ENCODE measurements at places on chromosomes 12 and 14. TPM values are rescaled to one million over a fixed set of nuclear protein-coding genes. Genes with fewer than 3 reads are reported as not detected.

GRCh38 chr12:27009881-27010301, 4.3 kb downstream of the TM7SF3 start:
- DNase-seq, result no peak

- no peak for DNase-seq
Measured at GRCh38 chr14:71142375-71143038, 235.2 kb downstream of the PCNX1 start.

GRCh38 chr14:36281309-36281708, 39.1 kb downstream of the MBIP start:
- no peak for DNase-seq

PRPH gene
- not detected for total RNA-seq

- DNase-seq, result no peak
Measured at GRCh38 chr14:22400655-22401259, 188.3 kb downstream of the DAD1 start.

- DNase-seq, result no peak
Measured at GRCh38 chr14:98182393-98183055, 1089.5 kb downstream of the BCL11B start.

GRCh38 chr12:49545815-49546214, 7.0 kb downstream of the KCNH3 start:
- no peak for DNase-seq

- no peak for DNase-seq
Measured at GRCh38 chr12:7905071-7905470, 30.9 kb downstream of the SLC2A3 start.

DNA sequence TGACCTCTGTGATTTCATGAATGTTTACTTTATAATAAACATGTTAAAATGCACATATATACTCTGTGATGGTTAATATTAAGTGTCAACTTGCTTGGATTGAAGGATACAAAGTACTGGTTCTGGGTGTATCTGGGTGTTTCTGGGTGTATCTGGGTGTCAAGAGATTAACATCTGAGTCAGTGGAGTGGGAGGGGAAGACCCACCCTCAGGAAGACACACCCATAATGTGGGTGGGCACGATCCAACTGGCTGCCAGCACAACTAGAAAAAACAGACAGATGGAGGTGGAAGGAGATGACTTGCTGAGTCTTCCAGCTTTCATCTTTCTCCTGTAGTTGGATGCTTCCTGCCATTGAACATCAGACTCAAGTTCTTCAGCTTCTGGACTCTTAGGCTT, 11.9 kb downstream of the NUP37 start:
- no peak for DNase-seq

HOXC13 gene
- total RNA-seq, result not detected

GRCh38 chr14:105486974-105487448, 325 bp downstream of the CRIP1 start:
- DNase-seq, result peak; percentile 45

SOAT2 gene
- total RNA-seq, result not detected

DNA sequence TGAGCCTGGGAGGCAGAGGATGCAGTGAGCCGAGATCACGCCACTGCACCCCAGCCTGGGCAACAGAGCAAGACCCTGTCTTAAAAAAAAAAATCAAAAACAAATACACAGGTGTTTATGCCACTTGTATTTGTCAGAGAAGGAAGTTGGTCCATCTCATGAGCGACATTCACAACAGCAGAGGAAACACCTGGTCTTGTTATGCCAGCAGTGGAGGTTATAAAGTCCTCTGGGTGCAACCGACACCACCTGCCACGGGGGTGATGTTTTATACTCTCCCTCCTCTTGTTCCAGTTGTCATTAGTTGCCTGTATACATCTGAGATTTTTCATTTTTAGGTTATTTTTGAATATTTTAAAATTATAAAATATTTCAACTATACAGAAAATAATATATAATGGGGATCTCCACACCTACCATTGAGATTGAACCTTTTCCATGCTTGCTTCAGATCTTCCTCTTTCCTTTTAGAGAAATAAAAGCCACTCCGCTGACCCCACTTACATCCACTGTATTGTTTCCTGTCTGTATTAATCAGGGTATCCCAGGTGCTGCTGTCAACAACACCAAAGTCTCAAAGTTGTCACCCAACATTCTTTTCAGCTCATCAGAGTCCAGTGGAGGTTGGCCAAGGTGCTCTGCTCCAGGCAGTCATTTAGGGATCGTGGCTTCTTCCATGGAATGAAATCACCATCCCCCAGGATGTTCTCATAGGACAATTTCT, 65.1 kb downstream of the RNFT2 start:
- DNase-seq, result no peak

GRCh38 chr12:119068129-119068856, 87.0 kb downstream of the SRRM4 start:
- DNase-seq, result no peak

DNA sequence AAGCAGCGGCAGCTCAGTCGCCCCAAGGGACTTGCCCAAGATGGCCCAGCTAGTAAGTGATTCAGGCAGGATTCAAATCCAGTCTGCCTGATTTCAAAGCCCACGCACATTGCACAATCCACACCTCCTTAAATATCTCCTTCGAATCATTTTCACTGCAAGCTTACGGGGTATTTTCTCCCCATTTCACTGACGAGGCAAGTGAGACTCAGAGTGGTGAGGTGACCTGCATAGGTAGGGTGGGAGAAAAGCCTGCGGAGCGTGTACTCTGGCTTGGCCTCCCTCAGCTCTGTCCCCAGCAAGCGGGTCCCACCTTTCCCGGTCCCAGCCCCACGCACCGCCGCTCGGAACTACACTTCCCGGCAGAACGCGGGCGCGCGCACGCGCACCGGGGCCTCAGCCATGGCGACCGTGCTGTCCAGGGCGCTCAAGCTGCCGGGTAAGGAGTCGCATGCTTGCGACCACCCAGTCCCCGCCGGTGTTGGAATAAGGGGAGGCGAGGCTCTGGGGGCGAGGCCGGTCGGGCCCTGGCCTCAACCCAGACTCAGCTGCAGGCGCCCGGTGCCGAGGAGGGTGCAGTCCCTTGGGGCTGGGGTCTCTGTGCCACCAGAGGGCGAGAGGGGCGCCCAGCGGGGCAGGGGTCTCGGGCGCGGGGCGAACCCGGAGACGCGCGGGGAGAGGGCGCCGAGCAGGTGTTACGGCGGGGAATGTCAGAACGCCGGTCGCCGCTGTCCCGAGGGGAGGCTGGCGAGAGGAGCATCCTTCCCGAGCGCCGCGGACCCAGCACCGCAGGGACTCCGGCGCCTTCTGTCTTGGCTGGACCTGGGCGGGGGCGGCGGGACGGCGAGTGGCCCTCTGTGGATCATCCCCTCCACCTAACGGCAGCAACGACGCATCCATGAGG, at the start of gene FAM234B:
Gene FAM234B, plus strand, starts transcription at position 380 of the 904 bp plus-strand sequence. Its CDS starts 23 bp downstream, at position 403.
- peak; percentile 91 for DNase-seq

KRT81 gene
- not detected for total RNA-seq

DNA sequence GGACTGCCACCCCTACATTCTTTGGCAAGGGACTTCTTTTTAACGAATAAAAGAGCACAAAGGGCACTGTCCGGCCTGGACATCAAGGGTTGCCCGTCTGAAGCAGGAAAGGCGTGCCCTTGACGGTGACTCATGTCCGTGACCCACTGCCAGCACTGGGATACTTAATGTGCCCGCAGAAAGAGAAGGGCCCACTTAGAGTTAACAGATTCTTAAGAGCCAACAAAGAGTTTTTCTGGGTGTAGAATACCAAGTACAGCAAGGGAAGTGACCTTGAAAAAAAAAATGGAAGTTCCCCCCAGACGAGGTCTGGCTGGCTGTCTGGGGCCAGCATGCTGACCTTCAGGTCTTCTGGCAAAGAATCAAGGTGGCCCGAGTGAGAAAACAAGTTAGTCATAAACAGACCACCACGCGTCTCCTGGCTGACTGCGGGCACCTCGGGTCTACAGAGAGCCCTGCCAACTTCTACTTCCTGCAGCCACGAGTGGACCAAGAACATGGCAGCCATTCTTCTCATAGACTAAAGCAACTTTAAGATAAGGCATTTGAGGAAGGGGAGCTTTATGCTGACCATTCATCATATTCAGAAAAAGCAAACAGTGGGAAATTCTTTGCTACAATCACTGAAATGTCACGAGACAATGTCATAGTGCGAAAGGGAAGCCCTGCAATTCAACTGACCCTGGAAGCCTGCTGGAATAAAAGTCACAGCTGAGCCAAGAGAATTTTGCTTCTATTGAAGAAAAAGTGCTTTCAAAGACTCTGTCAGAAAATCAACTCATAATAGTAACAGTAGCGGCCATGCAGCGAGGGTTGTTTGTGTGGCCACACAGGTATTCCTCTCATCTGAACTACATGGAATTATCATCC, 10.5 kb upstream of the SELPLG start:
- DNase-seq, result no peak

CAPZA3 gene
- not detected for total RNA-seq

DNA sequence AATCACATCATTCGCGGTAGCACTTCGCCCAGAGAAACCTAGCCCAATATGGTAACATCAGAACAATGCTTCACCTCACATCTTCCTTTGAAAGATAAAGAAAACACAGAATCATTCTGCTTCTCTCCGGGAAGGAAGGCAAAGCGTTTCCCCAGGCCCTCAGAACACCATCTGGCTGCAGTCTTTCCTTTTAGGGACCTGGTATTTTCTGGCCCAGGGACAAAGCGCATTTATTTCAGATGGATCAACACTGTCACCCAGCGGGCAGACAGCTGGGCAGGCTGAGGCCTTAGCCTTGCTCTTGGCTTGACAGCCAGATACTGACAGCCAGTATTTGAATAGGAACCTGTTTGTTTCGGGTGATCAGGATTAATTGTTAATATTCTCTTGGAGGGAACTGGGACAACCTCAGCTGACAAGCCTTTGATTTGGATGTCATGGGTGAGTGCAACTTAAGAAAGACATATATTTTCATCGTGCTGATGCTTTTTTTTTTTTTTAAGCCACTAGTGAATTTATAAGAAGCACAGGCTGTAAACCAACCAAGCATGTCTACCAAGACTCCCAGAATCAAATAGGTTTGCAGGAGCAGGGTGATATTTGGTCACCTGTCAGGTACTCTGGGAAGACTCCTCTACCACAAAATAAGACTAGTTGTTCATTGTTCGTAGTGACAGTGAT, 118.9 kb downstream of the VEZT start:
- DNase-seq, result peak; percentile 86

DNA sequence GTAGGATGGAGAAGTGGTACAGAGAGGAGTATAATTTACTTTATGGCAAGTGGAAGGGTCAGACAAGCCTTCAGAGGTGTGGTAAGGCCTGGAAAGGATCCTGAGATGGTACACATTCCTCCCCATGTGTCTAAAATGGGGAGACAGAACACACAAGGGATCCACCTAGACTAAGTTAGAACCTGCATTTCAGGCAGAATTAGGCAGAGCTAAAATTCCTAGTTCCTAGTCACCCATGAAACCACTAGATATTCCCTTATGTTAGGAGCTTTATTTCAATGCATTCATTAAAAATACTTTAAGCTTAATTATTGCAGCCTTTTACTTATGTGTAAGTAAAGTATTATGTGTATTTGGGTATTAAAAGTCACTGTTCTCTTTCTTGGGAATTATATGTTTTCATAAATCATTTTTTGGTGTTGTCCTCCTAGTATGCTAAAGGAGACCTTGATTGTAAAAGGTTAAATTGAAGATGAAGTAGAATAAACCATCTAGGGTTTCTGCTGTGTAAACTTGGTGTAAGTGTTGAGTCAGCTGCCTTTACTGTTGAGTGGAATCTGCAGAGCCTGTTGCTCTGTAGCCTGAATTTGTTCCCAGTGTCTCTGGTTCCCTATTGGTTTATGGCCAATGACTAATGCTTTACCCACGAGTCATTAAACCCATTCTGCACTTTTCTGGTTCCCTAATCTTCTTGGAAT, 423.2 kb downstream of the ATP23 start:
- DNase-seq, result no peak

GRCh38 chr14:52876311-52876710, 74.5 kb downstream of the FERMT2 start:
- no peak for DNase-seq

- DNase-seq, result no peak
Measured at GRCh38 chr12:118044075-118044474, 16.9 kb downstream of the WSB2 start.

- DNase-seq, result no peak
Measured at GRCh38 chr12:109269428-109269827, 39.7 kb downstream of the FOXN4 start.

FIGNL2 gene
- 25.1 TPM for total RNA-seq

DNA sequence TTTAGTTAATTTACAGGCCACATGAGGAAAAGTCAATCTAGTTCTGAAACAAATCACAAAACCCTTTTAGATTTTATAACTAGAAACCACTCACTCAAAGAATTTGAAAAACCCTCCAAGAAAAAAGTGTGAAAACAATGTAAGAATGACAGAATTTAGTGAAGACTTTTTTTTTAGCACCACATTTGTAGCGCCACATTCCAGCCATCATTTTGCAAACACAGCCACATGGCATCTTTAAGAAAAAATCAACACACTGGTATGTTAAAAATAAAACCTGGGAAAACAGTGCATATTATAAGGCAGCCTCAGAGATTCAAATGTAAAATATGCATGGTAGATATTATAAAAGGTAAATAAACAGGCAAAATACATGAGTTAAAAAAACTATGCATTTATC, 22.3 kb upstream of the ALX1 start:
- no peak for DNase-seq

DNA sequence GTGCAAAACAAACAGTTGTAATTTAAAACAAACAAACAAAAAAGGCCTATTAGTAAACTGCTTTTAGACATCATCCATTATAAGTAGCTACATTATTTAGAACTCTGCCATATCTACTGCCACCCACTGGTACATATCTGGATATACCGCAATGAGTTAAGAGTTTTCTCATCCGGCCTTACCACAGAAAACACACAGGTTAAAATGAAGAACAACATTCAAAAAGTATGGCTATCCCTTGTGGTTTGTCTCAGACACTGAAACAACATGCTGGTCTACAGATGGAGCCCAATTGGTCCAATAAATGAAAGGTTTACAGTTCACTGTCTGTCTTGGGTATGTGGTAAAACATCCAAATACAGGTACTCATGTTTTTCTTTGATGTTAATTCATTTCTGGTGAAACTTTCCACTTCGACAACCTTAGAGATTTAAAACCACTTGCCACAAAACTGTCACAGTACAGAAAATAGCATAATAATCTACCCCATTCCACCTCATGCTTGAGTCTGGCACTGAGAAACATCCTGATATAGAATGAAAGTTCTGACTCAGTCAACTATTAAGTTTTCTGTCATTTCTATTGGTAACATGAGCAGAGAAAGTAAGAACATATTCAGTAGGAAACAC, 354.3 kb downstream of the CEP128 start:
- DNase-seq, result peak; percentile 32

TMEM30B gene
- total RNA-seq, result 0.07 TPM

TSHR gene
- not detected for total RNA-seq

- DNase-seq, result peak; percentile 68
Measured at GRCh38 chr12:121578230-121579189, 2.3 kb downstream of the KDM2B start.

DNA sequence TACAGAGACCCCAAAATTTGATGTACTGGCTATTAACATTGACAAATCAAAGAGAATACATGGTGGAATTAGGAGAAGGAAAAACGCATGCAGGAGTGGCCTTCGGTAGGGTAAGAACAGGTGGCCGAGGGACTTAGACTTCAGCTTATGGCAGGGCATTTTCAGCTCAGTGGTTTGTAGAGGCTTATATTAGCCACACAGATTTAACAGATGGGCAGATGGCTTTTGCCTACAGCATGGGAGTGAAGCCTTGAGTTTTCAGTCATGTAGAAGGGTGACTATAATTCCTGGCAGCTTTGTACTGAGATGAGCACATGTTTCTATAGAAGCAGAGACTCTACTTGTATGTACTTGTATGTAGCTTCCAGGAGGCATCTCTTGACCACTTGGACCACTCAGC, 40.9 kb upstream of the PLEKHA5 start:
- no peak for DNase-seq

All from neural progenitor cell (in vitro differentiated cells).